ENCODE measurements at places on chromosomes 7 and 10. TPM values are rescaled to one million over a fixed set of nuclear protein-coding genes. Genes with fewer than 3 reads are reported as not detected.
A peak's percentile ranks its signal among the peaks of the same experiment; 100 is the strongest.

GRCh38 chr7:68243128-68243527 is 1246.5 kb downstream of the TYW1 start:
- H3K4me3 ChIP-seq, result no peak overlapping the region
- no peaks in the 10 kb centered on the region for H3K27me3 ChIP-seq
- H3K36me3 ChIP-seq, result no peaks in the 10 kb centered on the region
- H3K27ac ChIP-seq, result no peak overlapping the region

GRCh38 chr7:112137141-112138101 is 68.8 kb downstream of the DOCK4 start:
- no peaks in the 10 kb centered on the region for H3K36me3 ChIP-seq
- H3K27ac ChIP-seq, result no peak overlapping the region
- DNase-seq, result no peak
- H3K4me3 ChIP-seq, result no peak overlapping the region
- no peaks in the 10 kb centered on the region for H3K4me1 ChIP-seq

DNA sequence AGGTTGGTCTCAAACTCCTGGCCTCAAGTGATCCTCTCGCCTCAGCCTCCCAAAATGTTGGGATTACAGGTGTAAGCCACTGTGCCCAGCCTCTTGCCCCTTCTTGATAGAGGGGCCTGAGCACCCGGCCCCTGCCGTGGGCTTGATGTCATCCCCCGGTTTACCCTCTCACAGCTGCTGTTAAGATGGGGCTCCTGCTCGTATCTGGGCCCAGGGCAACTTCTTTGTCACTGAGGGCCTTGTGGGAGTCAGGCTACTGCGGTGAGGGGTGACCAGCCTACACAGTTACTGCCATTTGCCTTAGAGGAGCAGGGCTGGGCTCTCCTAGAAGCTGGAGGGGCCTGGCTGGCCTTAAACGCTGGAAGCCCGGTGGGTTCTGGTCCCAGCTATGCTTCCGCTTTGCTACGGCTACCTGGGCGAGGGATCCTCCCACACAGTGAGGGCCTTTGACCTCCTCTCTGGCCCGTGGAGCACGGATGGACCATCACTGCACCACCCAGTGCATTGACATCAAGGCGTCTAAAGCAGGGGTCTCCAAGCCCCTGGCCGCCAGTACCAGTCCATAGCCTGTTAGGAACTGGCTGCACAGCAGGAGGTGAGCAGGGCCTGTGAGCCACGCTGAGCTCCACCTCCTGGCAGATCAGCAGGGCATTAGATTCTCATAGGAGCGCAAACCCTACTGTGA is 1.1 kb upstream of the TMEM130 start:
- H3K4me1 ChIP-seq, result peaks cover 3% of the 10 kb centered on the region
- DNase-seq, result no peak
- peak overlapping the region; percentile 83 for H3K4me3 ChIP-seq
- peaks cover 23% of the 10 kb centered on the region for H3K27me3 ChIP-seq

GRCh38 chr10:97163781-97164501 is 21.8 kb downstream of the SLIT1 start:
- H3K4me1 ChIP-seq, result no peaks in the 10 kb centered on the region
- H3K36me3 ChIP-seq, result no peaks in the 10 kb centered on the region
- H3K27ac ChIP-seq, result no peak overlapping the region
- H3K4me3 ChIP-seq, result no peak overlapping the region

Gene CELF2
- total RNA-seq, result 95.5 TPM

Data from activated CD4-positive, alpha-beta T cell treated with anti-CD3 and anti-CD28 coated beads, Interleukin-2, amount 10 ng/mL, durations not matched to agents 24 days and 14 days (primary cell).